Small intestine (tissue), 16 donors: ENCODE measurements at places on chromosomes 5 and 9.

DNA sequence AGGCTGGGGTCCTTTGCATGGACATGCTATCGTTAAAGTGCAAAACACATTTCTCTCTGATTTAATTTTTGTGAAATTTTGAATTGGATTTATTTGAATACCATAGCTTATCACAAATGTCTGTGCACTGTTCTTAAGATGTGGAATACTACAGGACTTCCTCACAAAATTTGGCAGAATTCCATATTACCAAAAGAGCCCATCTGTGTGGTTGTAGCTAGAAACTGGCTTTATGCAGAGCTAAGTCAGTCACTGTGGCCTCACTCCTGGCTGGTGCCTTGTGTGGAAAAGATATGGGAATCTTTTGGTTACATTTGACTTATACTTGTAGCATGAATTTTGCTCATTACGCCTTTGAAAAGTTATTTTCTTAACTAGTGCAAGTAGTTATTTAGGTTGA lies 35.5 kb downstream of the ACO1 start:
- DNase-seq, result no peak

GRCh38 chr9:116236979-116237378 lies 83.4 kb downstream of the PAPPA start:
- no peak for DNase-seq

DNA sequence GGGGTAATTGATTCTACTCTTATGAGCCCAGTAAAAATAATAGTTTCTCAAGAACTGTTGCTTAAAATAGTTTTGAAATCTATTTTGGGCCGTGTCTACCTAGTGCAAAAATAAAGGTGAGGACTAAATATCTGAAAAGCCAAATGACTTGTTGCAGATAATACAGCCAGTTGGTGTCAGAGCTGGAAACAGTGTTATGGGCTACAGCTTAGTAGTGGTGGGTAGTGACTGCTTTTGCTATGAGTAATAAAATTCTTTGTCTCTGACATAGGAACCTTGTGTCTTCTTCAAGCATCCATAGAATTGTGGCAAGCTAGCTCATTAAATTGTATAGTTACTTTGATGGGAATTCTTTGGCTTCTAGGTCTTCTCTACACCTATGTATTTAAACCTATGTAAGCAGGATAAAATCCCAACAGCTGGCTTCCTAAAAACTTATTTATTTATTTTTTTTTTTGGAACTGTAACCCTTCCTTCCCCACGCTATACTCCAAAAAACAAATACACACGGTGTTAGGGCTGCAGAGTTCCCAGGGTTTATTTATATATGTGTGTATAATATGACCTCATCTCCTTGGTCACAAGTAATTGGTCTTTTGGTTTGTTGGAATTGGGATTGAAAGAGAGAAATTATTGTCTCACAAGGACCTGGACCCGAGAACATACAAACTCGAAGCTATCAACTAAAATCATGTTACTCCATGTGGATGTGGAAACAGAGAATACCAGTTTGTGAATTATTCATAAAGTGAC lies 138.0 kb downstream of the NUDT12 start:
- no peak for DNase-seq

GRCh38 chr9:113187929-113188595 lies 33.0 kb downstream of the FKBP15 start:
- peak; percentile 21 for DNase-seq

GRCh38 chr9:135304886-135305285 lies 174.7 kb upstream of the PPP1R26 start:
- no peak for DNase-seq

- DNase-seq, result no peak
Measured at GRCh38 chr5:116011046-116011445, 21.2 kb upstream of the ARL14EPL start.

DNA sequence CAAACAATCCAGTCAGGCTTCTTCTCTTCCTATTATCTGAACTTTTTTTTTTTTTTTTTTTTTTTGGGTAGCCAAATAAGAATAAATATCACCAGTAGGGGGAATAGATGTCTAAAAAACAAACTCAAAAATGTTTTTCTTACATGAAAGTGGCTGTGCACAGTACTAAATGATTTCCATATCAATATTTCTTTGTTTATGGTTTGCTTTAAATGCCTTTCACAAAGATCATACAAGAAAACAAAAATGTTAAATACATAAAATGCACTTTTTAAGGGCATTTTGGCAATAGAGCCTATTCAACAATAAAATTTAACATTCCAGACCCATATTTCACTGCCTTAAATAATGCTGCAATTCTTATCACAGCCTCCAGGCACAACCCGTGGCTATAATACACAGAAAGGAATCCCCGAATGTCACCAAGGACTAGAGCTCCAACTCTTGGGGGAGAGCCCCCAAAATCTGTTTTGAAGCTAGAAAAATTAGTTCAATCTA lies 91.1 kb upstream of the TBCA start:
- DNase-seq, result no peak

DNA sequence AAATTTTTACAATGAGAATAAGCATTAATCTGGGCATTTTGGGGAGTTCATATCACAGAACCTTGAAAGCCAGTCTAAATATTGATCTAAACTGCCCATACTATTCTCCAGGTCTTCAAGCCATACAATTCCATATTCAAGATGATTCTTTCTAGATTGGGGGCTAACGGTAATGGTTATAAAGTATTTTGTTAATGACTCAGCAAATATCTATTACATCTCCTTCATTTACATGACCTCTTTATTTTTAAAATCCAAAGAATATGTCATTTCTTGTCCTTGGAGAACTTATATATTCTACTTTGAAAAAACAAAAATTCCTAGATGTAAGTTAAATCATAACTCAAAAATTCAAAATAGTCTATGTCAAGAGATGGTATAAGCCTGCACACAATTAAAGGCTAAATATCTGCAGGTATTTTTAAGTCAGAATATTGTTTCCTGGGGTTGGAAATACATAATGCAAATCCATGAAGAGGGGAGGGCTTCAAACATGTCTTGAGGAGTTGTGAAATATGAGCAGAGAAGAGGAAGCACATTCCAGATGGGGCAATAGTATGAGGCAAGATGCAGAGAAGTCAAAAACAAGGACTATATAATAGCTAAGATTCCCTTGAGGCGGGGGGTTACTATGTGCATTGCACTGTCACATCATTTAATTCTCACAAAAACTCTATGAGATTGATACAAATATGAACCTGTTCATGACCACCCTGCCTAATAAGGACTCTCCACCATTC lies 526.4 kb downstream of the NR2F1-AS1 start:
- no peak for DNase-seq

DNA sequence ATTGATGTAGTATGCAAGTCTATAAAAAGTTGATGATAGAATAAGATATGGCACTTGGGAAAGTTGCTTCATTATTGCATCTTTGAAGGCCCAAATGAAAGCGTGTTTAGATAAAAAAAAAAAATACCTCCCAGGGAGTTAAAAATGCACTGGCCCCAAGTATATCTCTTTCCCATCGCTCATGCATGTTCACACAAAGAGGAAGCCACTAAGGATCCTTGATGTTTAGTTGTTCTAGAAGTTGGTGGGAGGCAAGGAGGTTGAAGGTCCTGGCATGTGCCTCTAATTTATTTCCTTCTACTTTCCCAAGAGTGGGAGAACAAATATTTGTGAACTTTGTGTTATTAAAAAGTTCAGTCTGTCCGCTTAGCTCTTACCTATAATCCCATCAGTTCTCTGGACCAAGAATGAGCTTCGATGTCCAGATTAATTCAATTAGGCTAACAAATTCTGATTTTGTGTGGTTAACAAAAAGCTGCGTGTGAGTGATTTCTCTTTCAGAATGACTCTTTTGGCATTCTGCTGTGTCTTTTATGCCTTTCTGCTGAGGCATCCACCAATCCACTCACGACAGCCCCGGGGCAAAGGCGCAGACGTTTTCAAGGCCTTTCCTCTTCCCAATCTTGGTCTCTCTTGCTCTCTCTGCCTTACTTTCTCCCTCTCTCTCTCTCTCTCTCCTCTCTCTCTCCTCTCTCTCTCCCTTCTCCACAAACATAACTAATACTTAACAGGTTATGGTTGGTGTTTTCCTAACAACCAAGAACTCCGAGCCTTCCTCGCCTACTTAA lies 135.1 kb upstream of the ERCC6L2 start:
- DNase-seq, result no peak

GRCh38 chr9:131125038-131125287 lies 423 bp upstream of the NUP214 start:
- DNase-seq, result no peak

DNA sequence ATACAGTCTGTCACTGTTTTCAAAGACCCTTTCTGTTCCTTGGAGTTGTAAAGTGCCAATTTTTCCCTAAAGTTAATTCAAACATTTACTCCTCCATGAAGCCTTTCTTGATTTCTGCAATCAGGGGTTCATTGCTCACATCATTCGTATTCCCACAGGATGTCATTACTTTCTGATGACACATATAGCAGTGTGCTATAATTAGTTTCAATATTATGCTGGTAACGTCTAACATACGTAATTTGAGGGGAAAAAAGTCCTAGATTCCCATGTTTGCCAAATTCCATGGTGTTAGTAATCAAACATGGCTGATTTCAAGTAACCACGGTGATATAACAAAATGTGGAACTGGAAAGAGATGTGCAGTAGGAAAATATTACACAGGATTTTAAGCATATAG lies 468.2 kb upstream of the MEF2C start:
- DNase-seq, result no peak

GRCh38 chr9:112546149-112547012 lies 59.8 kb downstream of the KIAA1958 start:
- DNase-seq, result peak; percentile 18

DNA sequence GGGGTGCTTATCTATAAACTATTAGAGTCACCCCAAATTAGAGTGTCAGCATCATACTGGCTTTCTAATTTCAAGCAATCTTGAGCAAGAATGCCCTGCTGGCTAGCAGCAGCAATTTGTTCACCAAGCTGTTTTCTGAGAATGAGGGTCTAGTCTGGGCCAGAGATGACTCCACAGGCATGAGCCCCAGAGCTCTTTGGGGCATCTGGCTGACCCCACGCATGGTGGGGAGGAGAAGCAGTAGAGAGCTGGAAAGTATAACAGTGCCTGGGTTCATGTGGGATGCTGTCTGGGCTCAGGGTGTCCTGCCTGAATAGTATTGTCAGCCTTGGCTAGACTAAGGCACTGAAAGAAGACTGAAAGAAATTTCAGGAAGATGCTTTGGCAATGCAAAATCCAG lies 64.9 kb downstream of the C6 start:
- no peak for DNase-seq

GRCh38 chr9:8020186-8020585 lies 220.6 kb upstream of the DMAC1 start:
- no peak for DNase-seq

- DNase-seq, result peak; percentile 62
Measured at GRCh38 chr5:125700380-125700861, 722.8 kb upstream of the GRAMD2B start.

DNA sequence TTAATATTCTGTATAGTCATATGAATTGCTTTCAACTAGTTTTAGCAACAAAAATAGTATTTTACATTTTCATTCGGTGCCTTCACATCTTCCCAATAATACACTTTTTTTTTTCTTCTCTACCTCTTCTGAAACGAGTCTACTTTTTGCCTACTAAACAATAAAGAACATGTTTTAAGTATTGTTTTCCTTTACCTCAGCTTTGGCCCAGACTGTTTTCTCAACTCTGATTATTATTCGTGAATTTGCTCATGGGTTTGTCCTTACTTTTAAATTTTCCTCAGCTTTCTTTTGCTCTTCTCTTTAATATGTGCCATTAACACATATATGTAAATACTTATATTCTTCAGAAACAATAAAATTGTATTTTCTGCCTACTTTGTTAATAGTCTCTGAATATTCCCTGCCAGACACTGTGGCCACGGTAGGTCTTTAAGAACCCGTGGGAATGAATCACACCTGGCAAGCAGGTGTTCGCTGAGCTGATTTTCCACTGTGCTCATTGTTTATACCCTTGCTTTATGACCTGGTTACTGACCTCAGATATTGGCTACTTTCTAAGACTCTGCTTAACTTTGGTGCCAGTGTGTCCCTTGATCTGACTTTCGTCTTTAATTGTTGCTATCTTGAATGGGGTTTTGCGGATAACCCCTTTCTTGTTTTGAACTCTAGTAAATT lies 49.1 kb downstream of the FAM170A start:
- DNase-seq, result peak; percentile 2

DNA sequence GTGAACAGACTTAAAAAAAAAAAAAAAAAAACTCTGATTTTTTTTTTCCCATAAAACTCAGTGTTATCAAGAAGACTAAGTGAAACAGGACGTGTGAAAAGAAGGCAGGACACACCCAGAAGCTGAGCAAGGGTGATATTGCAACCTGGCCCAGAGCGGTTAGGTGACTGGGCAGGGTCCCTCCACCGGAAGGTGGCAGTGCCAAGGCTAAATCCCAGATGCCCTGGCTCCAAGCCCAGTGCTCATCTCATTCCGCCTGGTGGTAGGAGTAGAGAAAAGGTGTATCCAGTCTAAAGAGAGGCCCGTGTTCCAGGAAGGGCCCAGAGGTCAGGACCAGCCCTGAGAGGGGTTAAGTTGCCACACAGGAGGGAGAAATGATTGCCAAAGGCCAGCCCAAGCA lies 51.5 kb upstream of the SAP30L start:
- peak; percentile 53 for DNase-seq

DNA sequence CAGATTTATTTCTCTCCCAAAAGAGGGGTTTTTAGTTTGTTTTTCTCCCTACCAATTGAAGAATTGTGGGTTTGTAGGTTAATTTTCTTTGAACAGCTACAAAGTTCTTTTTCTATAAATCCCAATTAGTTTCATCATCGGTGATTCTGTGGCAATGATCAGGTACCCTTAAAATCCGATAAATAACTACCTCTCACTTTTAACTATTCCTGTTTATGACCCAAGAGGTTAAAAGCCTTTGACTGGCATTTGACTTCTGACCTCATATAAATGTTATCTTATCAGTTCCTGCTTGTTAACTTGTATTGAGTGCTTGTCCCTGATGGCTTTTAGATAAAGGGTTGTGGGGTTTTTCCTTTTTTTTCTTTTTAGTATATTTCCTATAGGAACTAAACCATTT lies 124.4 kb upstream of the TMEM161B start:
- no peak for DNase-seq

GRCh38 chr5:74624931-74625505 lies 15.5 kb downstream of the ENC1 start:
- no peak for DNase-seq

- no peak for DNase-seq
Measured at GRCh38 chr9:29796291-29796952, 2223.1 kb upstream of the C9orf72 start.

DNA sequence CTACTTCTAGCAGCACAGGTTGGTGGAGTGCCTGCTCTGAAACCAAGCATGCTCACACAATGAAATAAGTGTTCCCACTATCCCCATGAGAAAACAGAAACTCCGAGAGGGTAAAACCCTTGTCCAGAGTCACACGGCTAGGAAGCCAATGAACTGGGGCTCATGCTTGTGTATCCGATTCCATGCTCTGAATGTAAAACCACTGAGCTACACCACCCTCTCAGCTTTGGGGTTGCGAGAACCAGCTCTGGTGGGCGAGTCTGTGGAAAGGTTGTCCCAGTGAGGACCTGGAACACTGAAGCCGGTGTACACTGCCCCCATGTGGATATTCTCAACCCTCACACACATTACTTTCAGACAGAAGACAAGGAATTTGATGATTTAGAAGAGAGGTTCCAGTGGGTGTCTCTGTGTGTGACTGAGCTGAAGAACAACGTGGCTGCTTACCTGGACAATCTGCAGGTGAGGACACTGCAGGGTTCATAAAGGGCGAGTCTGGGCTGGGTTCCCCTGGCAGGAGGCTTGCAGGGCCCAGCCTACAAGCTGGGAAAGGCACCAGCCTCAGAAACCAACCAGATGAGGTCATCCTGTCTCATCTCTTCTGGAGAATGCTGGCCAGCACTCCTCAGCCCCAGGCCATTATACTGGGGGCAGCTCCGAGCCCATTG lies 37.4 kb downstream of the ARHGEF37 start:
- peak; percentile 78 for DNase-seq

GRCh38 chr5:153902016-153902415 lies 136.7 kb downstream of the FAM114A2 start:
- DNase-seq, result no peak
